ENCODE measurements at places on chromosomes 5 and 9. TPM values are rescaled to one million over a fixed set of nuclear protein-coding genes. Genes with fewer than 3 reads are reported as not detected.

NFIB gene
- 23.0 TPM for total RNA-seq

DNA sequence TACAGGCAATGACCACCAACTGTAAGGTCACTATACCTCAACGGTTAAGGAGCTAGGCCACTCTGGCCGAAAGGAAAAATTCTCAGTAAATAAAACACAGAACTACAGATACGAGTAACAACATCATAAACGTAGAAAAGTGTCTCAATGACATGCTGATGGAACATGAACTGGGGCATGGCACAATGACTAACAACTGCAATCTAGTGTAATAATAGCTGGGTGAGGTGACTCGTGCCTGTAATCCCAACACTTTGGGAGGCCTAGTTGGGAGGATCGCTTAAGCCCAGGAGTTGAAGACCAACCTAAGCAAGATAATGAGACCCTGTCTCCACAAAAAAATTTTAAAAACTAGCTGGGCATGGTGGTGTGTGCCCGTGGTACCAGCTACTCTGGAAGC lies 9.8 kb upstream of the RAPGEF6 start:
- H3K4me1 ChIP-seq = no peaks in the 10 kb centered on the region
- no peaks in the 10 kb centered on the region for H3K27me3 ChIP-seq
- no peaks in the 10 kb centered on the region for H3K36me3 ChIP-seq
- no peak overlapping the region for H3K27ac ChIP-seq

- H3K4me3 ChIP-seq = no peak overlapping the region
- no peak for DNase-seq
- H3K36me3 ChIP-seq = no peaks in the 10 kb centered on the region
- no peaks in the 10 kb centered on the region for H3K27me3 ChIP-seq
- no peak overlapping the region for H3K27ac ChIP-seq
- H3K4me1 ChIP-seq = no peaks in the 10 kb centered on the region
Measured at GRCh38 chr9:92440751-92441046, 16.4 kb upstream of the OMD start.

DNA sequence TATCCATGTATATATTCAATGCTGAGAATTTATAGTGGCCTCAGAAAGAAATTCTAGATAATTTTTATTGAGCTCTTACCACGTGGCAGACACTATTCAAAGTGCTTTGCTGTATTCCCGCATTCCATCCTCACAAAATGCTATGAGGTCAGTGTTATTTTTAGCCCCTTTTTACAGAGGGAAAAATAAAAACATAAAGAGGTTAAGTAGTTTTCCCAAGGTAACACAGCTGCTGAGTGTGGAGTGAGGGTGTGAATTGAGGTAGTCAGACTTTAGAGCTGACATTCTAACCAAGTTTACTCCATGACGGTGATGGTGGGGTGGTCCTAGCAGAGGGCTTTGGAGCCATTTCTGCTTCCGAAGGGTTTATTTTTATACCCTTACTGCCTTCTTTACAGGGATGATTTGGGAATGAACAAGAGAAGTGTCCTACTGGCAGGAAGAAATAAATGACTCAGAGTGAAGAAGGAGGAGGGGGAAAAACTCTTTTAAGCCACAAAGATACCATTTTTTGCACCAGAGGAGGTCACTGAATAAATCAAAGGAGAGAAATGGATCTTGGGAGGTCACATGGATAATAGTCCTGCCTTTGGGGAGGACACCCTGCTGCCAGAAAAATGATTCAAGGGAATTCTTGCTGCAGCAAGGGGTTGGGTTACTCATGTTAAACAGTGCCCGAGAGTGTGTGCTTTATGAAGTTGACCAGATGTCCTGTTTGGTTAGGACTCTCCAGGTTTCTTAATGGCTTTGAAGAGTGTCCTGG lies 76.1 kb downstream of the HMHB1 start:
- H3K27ac ChIP-seq = no peak overlapping the region
- no peak for DNase-seq
- H3K27me3 ChIP-seq = no peaks in the 10 kb centered on the region
- H3K36me3 ChIP-seq = no peaks in the 10 kb centered on the region
- no peak overlapping the region for H3K4me3 ChIP-seq
